ENCODE measurements at places on chromosomes 5 and 9. TPM values are rescaled to one million over a fixed set of nuclear protein-coding genes. Genes with fewer than 3 reads are reported as not detected.

The ABLIM3 gene
- total RNA-seq, result 5.3 TPM

The NR3C1 gene
- total RNA-seq, result 58.5 TPM

The TAS2R1 gene
- not detected for total RNA-seq

The GCNT4 gene
- 31.4 TPM for total RNA-seq

The PSAT1 gene
- total RNA-seq, result 0.45 TPM

The KCNV2 gene
- not detected for total RNA-seq

All from stomach (tissue), 19 donors.